Fibroblast of the conjunctiva (primary cell): ENCODE measurements at places on chromosomes 2 and 18.

- DNase-seq = no peak
Measured at GRCh38 chr2:205913668-205914067, 172.3 kb downstream of the INO80D start.

DNA sequence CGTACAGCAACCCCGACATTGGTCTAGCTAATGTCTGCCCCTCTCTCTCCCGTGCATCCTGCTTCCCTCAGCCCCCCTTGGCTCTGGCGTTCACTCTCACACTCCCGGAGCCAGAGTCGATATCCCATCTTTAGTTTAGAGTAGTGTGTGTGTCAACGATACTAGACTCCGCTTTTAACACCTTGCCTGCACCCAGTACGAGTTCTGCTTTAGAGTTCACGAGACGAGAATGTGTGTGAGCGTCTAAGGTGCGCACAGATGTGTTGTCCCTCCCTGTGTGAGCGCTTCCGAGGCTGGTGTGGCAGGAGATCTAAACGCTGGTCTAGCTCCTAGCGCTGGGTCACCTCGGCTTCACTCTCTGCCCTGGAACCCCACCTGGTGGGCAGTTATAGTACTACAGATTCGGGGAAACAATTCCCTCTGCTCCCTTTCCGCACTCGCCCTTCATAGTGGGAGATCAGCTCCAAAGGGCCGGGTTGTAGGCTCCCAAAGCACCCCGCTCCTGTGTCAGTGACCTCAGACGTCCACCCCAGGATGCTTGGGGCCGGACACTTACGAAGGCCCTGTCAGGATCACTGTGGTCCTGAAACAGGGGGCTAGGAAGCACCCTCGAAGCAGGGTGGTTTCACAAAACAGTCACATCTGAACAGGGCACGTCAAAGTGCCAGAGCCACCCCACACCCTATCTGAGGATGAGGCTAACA is 2.6 kb upstream of the CYP26B1 start:
- DNase-seq = peak; percentile 41

DNA sequence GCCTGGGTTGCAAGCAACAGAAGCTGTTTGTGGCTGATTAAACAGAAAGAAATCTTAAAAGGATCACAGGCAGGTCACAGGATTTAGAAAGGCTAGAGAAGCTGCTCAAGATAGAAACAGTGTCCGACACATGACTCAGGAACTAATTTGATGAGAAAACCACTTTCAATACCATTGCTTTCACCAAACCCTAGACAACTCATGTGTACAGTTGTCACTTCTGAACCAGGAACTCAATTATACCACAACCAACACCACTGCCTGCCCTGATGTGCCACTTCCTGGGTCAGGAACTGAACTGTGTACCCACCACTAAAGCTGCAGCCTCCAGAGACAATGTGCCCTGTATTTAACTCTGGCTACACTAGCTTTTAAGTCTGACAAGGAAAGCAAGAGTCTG is 56.0 kb downstream of the TMEM247 start:
- DNase-seq = no peak

DNA sequence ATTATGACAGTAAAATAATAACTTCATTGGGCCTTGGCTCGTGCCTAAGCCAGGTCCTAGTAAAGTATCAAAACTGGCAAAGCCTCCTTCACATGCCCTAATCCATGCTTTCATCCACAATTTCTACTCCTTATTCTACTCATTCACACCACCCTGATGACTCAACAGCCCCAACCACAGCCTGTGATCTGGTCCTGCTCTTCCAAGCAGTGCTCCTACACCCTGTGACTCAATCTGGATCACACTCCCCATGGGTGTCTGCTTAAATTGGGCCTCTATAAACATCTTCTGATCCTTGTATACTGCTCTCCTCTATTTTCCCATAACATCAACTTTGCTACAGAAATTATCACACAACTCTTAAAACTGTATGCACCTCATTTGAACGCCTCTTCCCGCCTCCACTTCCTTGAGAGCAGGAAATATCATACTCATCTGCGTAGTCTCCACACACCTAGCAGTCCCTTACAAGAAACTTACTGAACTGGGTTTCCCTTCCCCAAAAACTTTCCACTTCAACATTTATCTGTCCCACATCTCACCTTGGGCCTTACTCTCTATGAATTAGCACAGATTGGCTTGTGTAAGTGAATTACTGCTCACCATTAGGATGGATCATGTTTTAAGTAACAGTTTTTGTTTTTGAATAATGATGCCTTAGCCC is 15.9 kb downstream of the GTF3C3 start:
- DNase-seq = no peak

DNA sequence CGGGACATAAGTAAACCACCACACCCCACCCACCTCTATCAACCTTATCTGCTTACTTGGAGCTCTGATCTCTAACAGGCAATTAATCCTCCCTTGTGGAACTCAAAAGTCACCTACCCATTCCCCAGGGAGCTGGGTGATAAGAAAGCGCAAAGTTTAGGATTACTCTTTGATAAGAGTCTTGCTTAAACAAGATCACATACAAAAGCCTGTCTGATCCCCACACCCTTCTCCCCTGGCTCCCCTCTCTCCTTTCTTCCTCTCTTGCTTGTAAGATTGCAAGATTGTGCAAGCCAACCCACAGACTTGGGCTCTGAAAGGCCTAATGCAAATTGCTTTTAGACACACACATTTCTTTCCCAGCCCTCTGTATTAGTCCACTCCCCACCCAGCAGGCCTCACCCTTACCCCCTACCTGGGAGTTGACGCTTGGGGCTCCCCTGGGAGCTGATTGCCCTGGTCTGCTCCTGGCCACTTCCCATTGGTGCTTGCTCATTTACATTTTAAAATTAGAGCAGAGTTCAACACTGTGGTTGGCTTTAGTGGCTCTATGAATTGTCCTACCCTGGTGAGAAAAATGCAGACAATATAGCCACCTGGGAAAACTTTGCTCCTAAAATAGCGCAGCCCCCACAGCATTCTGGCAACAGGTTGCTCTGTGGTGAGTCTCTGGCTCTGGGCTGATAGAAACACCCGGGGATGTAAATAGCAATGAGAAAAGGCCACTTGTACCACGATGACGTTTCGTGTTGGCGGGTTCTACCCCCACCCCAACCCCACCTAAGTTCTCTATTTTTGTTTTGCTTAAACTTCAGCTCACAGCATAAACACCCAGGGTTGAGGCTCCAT is 92.8 kb upstream of the MSH2 start:
- no peak for DNase-seq

GRCh38 chr2:143551971-143552650 is 422.9 kb downstream of the ARHGAP15 start:
- DNase-seq = no peak

DNA sequence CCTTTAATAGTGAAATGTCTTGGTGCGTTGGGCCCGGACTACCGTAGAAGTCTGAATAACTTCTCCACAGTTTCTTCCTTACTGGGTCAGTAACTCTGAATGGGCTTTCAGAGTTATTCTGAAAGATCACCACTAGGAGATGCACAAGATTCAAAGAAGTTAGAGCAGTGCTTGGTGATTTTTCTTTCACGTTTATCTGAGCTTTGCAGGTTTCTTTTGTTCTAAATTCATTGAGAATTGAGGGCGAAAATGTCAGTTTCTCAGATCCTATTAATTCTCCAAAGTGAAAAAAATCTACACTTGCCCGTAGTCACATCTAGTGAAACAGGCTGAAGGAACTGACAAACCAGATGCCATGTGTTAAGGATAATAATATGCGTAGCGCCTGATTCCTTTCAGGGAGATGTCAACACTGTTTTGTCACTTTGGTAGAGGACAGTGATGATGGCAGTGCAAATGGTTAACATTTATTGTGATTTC is 70.1 kb downstream of the QPCT start:
- peak; percentile 67 for DNase-seq

- no peak for DNase-seq
Measured at GRCh38 chr2:43165378-43166069, 60.9 kb downstream of the ZFP36L2 start.
